Activated CD4-positive, CD25-positive, alpha-beta regulatory T cell treated with anti-CD3 and anti-CD28 coated beads, Interleukin-2, amount 50 U/mL, for 72 hours (primary cell): ENCODE measurements at places on chromosomes 13 and 19.

GRCh38 chr13:97878431-97879375, 74.8 kb upstream of the IPO5 start:
- DNase-seq, result no peak

GRCh38 chr13:48489666-48490065, 43.2 kb downstream of the RCBTB2 start:
- no peak for DNase-seq

DNA sequence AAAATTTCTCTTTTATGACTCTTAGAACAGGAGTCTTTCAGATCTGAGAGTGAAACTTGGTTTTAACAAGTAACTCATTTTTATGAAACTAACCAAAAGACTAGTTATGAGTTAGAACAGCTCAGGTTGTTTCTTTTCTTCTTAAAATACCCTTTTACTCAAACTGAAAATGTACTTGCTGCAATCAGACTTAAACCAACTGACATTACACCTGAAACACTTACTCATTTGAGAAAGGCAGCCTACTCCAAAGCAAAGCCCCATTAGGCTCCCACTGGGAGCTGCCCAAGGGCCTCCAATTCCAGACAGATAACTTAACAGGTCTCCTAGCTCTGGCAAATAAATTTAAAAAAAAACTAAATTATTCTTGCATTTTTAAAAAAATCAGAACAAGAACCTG, 3.6 kb downstream of the FOXO1 start:
- DNase-seq, result no peak

DNA sequence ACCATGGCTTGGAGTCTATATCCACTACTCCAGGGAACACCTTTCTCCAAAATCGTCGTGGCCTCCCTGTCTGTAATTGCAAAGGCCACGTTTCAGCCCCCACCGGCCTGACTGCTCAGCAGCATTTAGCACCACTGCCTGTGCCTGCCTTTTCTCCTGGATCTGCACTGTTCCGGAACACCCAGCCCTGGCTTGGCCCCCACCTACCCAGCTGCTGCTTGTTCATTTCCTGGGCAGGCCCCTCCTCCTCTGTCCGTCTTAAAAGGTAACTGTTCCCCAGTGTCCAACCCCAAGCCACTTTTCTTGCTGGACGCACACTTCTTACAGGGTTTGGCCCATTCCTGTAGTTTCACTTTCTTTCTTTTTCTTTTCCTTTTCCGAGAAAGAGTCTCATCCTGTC, 8.5 kb upstream of the SYT5 start:
- DNase-seq, result no peak

- no peak for DNase-seq
Measured at GRCh38 chr13:22162889-22163288, 492.0 kb downstream of the FGF9 start.

- no peak for DNase-seq
Measured at GRCh38 chr19:49749055-49749716, 13.9 kb downstream of the TSKS start.

GRCh38 chr13:23792680-23793079, 96.5 kb downstream of the MIPEP start:
- DNase-seq, result no peak

GRCh38 chr13:26878438-26878837, 117.9 kb upstream of the GPR12 start:
- no peak for DNase-seq

GRCh38 chr13:73544175-73544574, 485.4 kb downstream of the KLF5 start:
- no peak for DNase-seq

DNA sequence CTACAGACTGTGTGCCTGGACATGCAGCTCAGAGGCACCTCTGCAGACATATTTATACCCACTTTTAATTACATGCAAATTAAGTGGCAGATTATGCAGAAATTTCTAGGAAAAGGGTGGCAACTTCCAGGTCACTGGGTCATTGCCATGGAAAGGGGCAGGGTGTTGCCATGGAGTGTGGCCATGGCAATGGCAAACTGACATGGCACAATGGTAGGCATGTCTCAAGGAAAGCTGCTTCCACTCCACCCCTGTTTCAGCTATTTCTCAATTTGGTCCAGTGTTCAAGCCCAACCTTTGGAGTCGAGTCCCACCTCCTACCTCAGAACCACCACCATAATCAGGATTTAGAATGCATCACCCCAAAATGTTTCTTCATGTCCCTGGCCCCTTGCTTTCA, 170.7 kb upstream of the TSHZ3 start:
- DNase-seq, result no peak

DNA sequence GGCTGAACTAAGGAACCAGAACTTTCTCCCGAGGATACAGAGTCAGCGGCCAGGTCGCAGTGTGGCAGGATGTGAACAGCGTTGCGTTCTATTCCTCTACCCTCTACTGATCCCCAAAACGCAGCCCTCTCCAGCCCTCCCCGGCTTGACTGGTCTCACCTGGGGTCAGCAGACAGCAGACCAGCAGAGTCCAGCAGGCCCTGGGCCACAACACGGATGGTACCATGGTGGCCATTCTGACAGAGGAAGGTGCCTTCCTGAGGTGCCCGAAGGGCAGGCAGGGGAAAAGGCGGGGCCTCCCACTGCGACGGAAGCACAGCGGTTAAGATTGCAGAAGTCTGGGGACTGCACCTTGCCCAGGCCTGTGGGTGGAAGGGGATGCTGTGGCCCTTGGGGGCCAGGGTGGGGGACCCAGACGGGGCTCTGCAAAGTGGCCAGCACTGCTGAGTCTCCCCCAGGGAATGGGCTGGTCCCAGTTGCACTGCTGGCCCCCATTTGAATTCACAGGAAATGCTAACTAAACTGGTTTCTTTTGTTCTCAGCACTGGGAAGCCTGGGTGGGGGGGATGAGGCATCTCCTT, at the start of gene ICAM3:
TSS of gene ICAM3 (minus strand) at position 245 of the 581 bp plus-strand sequence. CDS start at position 235, 10 bp downstream.
- DNase-seq, result peak; percentile 77

DNA sequence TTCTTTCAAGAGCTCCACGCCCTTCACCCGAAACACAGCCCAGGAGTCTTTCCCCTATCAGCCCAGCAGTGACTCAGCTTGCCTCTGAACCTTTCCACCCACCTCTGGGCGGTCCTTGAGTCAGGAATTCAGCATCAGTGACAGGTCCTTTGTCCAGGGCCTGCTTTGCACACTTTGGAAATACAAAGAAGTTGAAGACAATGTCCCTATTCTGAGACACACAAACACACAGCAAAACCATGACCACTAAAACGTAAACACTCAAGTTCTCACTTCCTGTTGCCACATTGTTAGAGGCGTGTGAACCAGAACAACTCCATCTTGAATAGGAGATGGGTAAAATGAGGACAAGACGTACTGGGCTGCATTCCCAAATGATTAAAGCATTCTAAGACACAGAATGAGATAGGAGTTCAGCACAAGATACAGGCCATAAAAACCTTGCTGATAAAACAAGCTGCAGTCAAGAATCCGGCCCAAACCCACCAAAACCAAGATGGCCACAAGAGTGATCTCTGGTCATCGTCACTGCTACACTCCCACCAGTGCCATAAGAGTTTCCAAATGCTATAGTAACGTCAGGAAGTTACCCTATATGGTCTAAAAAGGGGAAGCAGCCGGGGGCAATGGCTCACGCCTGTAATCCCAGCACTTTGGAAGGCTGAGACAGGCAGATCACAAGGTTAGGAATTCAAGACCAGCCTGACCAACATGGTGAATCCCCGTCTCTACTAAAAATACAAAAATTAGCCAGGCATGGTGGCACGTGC, 49.2 kb upstream of the ATP12A start:
- no peak for DNase-seq

- DNase-seq, result no peak
Measured at GRCh38 chr13:25232937-25233515, 54.3 kb downstream of the MTMR6 start.

- DNase-seq, result no peak
Measured at GRCh38 chr13:82330499-82330898, 1551.8 kb downstream of the SLITRK1 start.

DNA sequence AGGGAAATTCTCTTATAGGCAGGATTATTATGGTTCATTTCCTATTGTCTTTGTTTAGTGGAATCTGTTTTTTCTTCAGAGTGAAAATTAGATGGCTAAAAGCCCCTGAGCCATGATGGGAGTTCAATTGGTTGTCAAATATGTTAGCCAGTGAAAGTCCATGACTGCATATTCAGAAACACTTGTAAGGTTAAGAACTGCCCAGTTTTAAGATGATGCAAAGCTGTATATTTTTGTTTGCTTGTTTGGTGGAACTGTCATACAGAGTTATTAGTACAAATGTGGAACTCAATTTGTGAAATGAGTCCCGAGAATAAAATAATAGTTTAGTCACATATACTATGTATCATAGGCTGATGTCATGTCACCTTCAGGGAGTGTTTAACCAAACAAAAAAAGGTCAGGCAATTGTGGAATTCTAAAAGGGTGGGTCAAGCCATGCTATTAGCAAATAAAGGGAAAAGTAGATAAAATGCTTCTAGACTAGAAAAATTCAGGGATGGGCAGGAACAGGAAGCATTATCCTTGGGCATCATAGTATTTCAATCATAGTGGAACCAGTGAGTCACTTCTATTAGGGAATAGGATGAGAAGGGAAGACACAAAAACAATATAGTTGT, 248.3 kb upstream of the SLITRK1 start:
- DNase-seq, result no peak

- DNase-seq, result no peak
Measured at GRCh38 chr19:1474011-1474764, 4.8 kb downstream of the C19orf25 start.

GRCh38 chr19:39858541-39858940, 12.4 kb upstream of the FBL start:
- DNase-seq, result no peak

GRCh38 chr19:7925171-7925851, 624 bp downstream of the CTXN1 start:
- peak; percentile 75 for DNase-seq

GRCh38 chr13:85603735-85604134, 195.5 kb downstream of the SLITRK6 start:
- no peak for DNase-seq

GRCh38 chr13:103803349-103803748, 737.1 kb upstream of the SLC10A2 start:
- DNase-seq, result no peak

DNA sequence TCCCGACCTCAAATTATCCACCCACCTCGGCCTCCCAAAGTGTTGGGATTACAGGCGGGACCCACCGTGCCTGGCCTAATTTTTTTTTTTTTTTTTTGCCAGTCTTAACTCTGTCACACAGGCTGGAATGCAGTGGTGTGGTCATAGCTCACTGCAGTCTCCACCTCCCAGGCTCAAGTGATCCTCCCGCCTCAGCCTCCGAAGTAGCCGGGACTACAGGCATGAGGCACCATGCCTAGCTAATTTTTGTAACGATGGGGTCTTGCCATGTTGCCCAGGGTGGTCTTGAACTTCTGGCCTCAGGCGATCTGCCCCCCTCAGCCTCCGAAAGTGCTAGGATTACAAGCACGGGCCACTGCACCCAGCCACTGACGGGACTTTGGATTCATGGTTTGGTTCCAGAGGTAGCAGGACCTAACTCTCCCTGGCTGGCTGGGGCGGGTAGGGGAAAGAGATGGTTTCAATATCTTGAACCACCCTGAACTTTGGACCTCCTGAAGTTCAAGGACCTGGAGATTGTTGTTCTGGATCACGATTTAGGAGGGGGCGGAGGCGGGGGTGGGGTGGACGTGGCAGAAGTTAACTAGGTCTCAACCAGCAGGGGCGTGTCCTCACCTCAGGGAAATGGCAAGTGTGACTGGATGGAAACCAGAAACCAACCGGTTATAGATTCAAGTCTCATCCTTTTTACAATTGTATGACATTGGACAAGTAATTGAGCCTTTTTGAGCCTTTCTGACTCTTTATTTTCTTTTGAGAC, 40.8 kb downstream of the IER2 start:
- no peak for DNase-seq

- DNase-seq, result no peak
Measured at GRCh38 chr13:109204252-109204651, 574.8 kb downstream of the MYO16 start.

DNA sequence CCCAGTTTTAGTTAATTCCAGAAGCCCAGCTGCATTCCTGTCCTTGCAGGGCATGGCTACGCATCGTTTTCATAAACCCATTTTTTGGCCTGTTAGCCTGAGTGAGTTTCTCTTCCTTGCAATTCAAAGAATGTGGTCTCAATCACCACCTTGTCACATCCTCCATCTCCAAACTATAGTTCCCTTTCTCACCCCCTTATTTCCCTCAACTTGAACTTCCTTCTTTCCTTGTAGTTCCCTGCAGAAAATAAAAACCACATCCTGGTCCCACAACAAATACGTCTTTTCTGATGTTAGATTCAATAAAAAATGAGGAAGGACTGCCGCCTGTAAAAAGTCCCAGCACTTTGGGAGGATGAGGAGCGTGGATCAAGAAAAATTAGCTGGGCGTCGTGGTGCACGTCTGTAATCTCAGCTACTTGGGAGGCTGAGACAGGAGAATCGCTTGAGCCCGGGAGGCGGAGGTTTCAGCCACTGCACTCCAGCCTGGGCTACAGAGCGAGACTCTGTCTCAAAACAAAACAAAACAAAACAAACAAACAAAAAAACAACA, 13.2 kb downstream of the ADGRE3 start:
- DNase-seq, result no peak
